ENCODE measurements at places on chromosomes 2 and 18.

DNA sequence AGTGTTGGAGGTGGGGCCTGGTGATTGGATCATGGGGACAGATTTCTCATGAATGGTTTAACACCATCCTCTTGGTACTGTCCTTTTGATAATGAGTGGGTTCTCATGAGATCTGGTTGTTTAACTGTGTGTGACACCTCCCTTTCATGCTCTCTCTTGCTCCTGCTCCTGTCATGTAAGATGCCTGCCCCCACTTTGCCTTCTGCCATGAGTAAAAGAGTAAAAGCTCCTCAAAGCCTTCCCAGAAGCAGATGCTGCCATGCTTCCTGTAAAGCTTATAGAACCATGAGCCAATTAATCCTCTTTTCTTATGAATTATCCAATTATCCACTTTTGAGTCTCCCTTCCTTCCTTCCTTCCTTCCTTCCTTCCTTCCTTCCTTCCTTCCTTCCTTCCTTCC lies 317.7 kb downstream of the RDH14 start:
- no peak for DNase-seq

- DNase-seq: no peak
Measured at GRCh38 chr2:176552501-176553135, 283.4 kb downstream of the MTX2 start.

GRCh38 chr2:235616885-235617284 lies 123.0 kb downstream of the AGAP1 start:
- DNase-seq: no peak

DNA sequence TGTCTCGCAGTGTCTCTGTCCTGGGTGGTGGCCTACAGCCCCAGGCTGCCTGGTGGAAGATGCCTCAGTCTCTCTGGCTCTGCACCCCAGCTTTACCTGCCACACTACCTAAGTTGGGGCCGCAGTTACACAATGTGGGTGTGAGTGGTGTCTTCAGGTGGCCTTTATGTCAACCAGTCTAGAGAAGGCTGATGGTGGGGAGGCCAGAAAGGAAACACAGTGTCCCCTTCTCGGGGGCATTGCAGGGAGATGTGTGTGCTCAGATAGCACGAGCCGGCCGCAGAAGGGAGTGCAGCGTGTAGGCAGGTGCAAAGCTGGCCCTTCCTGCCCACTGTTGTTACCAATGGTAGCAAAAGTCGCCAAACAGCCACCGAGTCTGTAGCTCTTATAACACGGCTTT lies 216.1 kb downstream of the SH3RF3 start:
- no peak for DNase-seq

- no peak for DNase-seq
Measured at GRCh38 chr18:22183698-22184170, 14.3 kb downstream of the GATA6 start.

GRCh38 chr2:156476850-156477206 lies 40.6 kb downstream of the GPD2 start:
- DNase-seq: no peak

- DNase-seq: no peak
Measured at GRCh38 chr2:16604236-16604635, 61.4 kb downstream of the CYRIA start.

- no peak for DNase-seq
Measured at GRCh38 chr2:217834744-217835513, 167.9 kb downstream of the TNS1 start.

GRCh38 chr18:52716973-52717372 lies 377.0 kb downstream of the DCC start:
- DNase-seq: peak; percentile 15

DNA sequence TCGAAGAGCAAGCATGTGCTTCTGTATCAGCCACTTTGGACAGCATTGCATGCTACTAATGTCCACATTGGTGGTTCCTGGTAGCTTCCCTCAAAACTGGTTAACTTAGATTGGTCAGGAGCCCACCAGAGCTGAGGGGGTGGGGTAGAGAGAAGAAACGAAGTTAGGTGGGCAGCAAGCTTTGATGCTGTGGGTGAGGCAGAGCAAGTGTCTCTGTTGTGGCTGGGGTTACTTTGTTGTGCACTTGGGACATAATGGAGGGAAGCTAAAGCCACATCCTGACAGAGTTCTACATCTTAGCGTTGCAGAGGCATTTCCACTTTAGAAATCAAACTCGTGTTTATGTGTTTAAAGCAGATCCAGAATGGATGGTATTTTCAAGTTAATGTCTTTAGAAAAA lies 82.7 kb downstream of the FAM168B start:
- no peak for DNase-seq

- DNase-seq: no peak
Measured at GRCh38 chr2:158667586-158667985, 127.5 kb upstream of the DAPL1 start.

- peak; percentile 20 for DNase-seq
Measured at GRCh38 chr2:71923887-71924533, 223.7 kb downstream of the CYP26B1 start.

DNA sequence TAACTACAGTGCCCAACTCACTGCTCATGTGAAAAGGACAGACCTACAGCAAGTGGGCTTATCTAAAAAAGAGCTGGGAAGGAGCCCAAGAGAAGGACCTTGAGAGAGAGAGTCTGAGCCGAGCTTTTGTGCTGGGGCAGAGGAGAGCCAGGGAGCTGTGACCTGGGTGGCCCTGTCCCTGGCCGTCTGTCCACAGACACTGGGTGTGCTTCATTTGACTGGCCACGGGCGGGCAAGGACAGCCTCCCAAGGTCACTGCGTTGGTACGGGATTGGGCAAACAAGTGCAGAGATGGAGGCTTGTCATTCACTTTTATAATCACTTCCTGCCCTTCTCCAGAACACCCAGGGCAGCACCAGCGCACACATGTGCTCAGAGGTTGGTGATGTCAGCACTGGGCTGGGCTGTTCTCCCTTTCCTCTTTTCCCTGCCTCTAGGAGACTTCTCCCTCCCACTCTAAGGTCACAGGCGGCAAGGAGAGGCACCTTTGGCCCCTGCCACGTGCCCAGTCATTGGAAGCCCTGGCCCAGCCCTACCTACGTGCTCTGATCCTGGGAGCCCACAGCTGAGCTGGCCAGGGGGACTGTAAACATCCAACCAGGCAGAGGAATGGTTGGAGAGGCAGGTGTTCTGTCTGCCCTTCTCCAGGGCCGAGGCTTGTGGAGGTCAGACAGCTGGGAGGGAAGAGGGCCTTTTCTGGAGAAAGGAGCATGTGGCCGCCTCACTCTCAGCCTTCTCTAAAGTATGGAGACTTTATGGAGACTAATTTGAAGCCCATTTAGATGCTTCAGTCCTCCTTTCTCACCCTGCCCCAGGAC lies 6.4 kb upstream of the PSD4 start:
- no peak for DNase-seq

All from epithelial cell of proximal tubule (primary cell).